ENCODE measurements at places on chromosomes 6 and 20.

- DNase-seq, result peak; percentile 21
Observed at GRCh38 chr6:163354085-163354484, 60.4 kb upstream of the QKI start.

GRCh38 chr6:134596191-134596590 is 278.3 kb upstream of the SGK1 start:
- DNase-seq, result no peak

DNA sequence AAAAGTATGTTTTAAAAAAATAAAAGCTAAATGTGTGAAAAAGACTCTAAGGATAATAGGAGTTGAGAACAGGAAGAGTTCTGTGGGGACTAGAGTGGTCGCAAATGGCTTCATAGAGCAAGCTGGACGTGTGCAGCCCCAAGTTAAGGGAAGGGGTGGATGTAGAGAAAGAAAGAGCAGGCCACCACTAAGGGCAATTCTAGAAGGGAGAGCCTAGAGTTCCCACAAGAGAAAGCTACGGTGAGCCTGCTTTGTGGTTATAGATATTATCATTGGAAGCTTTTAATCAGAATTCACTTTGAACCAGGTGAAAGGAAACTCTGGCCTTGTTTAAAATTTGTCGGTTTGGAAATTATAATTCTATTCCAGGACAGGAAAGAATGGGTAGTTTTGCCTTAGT is 101.6 kb downstream of the HIVEP2 start:
- DNase-seq, result no peak

DNA sequence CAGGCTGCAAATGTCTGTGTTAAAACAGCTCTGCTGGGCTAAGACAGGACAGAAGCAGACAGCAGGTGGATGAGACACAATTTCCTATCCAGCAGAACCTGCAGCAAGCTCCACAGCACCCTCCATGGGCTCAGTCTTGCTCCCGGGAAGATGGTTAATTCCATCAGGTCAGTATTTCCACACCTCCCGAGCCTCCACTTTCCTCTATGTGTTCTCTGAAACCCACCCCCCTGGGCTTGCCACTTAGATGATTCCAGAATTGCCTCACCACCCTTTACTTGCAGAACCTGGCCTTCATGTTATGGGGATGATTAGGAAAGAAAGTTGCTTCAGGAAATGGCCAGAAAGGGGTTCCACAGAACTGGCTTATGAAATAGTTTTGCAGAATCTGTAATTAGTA is 43.8 kb downstream of the ERMARD start:
- DNase-seq, result no peak

- DNase-seq, result no peak
Observed at GRCh38 chr20:47906348-47906660, 121.0 kb upstream of the SULF2 start.

DNA sequence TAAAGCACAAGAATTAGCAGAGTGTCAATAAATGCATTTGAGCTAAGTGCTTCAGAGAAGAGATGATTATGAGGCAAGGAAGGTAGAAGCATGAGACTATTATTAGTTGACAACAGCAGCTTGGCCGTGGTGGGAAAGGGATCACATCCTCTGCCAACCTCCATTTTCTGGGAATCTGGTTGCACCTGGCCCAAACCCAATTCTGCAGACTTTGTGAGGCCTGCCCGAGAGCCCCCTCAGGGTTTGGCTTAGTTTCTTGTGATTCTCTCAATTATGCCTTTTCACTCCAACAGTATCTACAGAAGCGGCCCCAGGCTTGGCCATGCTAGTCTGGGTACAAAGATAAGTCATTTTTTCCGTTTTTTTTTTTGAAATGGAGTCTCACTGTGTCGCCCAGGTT is 111.0 kb upstream of the B3GAT2 start:
- no peak for DNase-seq

DNA sequence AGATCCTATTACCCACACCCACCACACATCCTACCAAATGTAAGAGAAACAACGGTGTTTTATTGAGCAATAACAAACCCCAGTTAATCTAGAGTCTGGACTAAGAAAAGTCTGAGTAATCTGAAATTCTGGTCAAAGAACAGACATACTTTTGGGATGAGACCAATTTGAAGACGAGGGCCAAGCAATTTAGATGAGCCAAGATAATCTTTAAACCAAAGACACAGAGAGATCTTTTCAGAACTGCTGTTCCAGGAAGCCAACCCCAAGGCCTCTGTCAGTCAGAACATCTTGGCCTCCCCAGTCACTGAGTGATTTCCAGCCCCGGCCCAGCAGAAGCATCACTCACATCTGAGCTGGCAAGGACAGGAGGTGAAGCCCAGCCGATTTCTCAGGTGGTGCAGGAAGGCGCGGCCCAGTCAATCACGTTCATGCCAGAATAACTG is 118.5 kb upstream of the SYNDIG1 start:
- peak; percentile 26 for DNase-seq

DNA sequence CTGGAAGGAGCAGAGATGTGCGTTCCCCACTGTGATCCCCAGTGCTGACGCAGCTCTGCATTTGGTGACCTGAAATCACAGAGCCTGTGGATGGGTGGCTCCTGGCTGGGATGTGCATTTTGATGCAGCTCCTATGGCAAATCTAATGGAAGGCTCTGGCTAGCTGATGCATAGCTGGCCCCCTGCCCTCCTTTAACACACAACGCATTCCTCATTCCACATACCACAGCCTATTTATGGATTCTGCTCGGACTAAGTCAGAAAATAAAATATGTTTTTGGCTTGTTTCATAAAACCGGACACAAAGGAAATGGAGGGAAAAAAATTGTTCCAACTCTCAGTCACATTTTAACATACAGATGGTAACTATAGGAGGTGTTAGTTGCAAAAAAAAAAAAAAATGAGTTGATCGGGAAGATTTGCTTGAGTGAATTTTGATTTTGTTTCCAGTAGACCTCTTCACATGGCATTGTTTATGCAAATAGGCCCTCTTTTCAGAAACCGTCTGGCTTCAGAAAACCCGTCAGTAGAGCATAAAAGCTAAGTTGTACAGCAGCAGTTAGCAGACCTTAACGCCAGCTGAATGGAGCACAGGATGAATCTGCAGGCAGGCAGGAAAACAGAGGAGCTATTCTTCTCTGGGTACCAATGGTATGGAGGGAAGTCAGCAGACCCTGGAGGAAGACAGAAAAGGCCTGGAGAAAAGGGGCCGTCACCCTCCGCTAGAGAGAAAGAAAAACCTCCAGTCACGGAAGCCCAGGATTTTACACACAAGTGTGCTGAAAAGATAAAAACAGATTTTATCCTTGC is 215.4 kb downstream of the HDGFL1 start:
- DNase-seq, result peak; percentile 69

GRCh38 chr20:6692566-6693173 is 74.8 kb upstream of the BMP2 start:
- DNase-seq, result no peak

Data from fibroblast of skin of right quadriceps (primary cell).